ENCODE measurements at places on chromosomes 5 and 9.

DNA sequence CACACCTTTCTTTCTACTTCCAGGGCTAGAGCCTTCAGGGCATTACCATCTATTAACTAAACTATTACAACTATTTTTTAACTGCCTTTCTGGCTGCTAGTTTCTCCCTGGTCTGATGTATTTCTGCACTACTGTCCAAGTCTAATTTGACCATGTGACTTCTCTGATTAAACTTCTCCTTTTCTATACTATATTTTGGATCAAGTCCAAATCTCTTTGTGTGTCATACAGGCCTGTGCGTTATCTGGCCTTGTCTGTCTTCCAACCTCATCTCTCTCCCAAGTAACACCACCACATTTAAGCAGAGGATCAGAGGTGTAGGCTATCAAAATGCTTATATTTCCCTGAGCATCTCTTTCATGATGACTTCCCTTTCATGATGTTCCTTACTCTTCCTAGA, 47.2 kb upstream of the OR13F1 start:
- DNase-seq = no peak

DNA sequence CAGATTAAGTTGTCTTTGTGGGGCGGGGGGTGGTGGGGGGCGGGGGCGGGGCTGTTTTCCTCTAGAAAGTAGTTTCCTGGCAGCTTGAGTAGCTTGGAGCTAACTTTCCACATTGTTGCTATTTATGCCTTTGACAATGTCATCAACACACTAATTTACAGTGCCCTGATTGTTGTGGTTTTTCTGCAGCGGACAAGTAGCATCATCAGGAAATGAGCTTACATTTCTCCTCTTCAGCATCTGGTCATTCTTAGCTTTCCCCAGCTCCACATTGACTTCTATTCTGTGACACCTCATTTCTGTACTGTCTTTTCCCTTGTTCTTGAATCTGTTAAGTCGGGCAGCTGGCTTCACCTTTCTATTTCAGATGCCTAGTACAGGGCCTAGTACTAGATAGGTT, 112.3 kb upstream of the RAD23B start:
- DNase-seq = no peak

DNA sequence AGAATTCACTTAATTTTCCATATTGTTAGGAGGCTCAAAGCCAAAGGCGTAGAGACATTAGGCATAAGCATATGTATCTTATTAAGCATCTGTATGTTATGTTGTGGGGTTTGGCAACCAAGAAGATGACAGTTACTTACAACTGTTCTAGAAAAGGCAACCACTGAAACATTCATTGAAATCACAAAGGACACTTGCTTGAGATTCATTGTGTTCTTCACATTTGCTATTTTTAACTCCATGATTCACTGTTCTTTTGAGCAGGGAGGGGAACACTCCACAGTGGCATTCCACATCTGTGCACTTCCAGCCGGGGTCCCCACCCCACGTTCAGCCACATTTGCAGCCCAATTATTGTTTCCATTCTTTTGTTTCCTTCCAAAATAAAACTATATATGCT, 107.1 kb downstream of the PALM2AKAP2 start:
- no peak for DNase-seq

DNA sequence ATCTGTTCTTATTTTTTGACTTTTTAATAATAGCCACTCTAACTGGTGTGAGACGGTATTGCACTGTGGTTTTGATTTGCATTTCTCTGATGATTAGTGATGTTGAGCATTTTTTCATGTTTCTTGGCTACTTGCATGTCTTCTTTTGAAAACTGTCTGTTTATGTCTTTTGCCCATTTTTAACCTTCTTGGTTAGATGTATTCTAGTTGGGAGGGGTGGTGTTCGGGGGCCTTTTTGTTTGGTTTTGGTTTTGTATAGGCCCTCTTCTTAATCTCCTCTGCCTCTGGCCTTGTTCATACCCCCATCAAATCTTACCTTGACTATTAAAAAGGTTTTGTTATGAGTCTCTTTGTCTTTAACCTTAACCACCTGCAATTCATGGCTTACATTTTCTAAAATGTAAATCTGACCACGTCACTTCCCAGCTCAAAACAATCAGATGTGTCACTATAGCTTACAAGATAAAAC, 107.8 kb upstream of the NR4A3 start:
- DNase-seq = no peak

DNA sequence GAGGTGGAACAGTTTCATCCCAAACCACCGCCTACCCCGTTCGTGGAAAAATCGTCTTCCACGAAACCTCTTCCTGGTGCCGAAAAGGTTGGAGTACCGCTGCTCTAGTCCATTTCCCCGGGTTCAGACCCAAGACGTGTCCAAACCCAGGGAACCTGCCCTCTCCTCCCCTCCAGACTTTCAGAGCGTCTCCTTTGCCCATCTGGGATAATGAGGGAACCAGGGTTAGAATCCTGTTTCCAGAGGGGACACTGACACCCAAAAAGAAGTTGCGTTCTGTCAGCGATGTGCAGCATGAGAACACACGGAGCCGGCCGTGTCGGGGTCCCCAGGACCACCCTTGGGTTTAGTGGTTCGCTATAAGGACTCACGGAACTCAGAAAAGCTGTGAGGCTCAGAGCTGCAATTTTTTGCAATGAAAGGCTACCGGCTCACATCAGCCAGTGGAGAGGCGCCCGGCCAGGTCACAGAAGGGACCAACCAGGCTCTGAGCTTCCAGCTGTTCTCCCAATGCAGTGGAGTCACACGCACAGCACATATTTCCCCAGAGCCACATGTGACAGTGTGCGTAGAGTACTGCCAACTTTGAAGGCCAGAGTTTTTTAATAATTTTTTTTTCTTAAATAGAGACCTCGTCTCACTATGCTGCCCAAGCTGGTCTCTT, 19.4 kb downstream of the LAMC3 start:
- no peak for DNase-seq

DNA sequence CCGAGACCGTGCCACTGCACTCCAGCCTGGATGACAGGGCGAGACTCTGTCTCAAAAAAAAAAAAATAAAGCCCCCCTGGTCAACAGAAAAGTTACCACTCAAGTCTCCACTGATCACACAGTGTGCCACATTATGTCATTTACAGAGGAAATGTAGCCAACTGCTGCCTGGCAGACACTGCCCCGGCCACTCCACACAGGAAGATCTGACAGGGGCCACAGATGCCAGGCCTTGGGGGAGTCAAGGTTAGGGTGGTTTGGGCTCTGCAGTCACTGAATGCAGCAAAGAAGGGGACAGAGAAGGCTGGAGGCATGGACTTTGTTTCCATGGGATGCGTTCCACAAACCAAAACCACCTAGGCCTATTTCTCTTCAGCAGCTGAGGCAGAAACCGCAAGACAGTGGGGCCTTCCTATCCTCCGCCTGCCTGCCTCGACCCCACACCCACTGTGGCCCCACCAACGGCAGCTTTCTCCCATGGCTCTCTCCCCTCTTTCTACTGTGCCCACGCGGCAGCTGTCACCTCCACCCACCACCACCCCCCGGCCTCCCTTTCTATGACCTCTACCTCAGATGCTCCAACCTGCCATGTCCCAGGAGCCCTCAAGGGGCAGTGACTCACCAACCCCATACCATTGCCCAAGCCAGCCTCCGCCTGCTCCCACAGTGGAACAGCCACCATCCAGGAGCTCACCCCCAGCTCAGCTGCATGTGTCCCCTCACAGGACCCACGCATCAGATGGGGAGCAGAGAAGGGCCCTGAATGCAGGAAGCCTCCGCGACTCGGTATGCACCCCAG, 12.4 kb downstream of the IPPK start:
- DNase-seq = no peak

DNA sequence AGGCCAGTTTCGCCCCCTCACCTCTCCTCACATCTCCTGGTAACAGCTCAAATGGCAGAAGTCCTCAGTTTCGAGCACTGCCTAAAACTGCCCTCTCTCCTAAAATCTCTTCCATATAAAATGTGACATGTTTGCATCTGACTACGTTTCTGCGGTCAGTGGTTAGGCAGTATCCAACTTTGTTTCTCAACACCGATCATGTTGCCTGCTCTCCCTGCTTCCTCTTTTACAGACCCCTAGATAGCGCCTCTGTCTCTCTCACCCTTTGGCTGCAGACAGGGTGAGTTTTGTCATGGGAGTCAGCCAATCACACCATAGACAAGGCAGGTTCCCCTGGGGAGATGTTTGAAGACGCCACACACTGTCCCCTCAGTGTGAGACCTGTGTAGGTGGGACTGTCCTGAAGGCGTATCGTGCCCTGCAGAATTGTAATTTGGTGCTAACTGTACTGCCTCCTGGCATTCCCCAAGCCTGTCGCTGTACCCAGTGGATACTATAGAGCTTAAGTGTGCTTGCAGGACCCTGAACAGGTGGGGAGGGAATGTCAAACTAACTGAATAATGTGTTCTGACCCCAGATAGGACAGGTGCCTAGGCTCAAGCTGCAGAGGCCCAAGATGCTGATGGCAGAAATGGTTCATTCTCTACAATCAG, 1.1 kb downstream of the HEXB start:
- DNase-seq = no peak

GRCh38 chr5:73946278-73946677, 320.3 kb downstream of the ARHGEF28 start:
- DNase-seq = no peak

DNA sequence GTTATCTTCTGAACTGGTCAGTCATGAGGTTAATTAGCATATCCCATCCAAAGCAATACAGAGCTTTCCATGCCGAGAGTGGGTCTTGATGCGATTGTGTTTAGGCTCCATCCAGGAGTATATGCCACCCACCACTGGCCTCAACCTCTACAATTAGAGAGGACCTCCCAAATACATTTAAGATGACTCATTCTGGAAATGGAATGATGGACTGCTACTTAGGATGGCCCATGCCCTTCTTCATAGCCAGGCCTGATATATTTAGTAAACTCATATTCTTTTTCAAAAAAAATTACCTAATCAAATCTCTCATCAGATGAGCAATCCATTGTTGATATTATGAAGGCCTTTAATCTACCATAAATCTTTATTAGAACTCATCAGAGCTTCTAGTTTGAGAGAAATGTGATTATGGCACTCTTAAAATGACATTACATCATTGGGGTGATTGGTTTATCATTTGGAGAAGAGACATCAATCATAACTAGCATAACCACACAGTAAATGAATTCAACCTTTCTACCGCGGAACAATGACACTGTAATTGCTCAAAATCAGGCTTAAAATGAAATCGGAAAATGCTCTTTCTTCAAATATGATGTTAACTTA, 414.2 kb upstream of the WWC1 start:
- DNase-seq = no peak

GRCh38 chr9:120860083-120860482, 16.9 kb downstream of the PHF19 start:
- DNase-seq = no peak

DNA sequence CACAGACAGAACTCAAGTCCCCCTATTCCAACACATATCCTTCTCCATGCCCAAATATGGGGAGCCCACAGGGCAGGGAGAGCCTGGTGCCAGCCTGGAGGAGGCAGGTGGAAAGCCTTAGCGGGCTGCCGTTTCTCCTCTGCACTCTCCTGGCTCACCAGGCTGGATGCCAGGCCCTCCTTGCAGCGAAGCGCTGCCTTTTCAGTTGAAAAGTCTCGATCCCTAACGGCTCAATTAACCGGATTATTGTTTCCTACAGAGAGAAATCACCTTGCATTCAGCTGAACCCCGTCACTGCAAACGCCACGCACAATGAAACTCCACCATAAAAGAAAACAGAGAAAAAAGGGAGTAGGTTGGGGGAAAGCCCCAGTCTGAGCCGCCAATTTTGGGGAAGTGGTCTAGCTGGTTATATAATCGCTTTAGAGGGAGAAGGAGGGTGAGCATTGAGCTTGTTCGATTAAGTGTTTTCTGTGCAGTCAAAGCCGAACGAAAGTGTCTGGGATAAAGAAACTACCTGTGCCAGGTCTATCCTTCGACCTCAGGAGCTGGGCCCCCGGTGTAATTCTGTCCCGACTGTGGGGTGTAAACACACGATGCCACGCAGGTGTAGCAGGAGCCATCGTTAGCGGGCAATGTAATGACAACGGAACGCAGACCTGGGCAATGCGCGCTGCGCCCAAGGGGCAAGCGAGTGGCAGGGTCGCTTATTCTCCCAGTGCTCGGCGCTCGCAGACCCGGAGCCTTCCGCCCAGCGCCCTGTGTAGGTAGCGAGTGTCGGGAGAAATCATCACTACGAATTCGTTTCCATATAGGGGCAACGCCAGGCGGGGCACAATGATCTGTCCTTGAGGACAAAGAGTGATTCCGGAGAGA, 3.8 kb downstream of the BARHL1 start:
- DNase-seq = no peak

DNA sequence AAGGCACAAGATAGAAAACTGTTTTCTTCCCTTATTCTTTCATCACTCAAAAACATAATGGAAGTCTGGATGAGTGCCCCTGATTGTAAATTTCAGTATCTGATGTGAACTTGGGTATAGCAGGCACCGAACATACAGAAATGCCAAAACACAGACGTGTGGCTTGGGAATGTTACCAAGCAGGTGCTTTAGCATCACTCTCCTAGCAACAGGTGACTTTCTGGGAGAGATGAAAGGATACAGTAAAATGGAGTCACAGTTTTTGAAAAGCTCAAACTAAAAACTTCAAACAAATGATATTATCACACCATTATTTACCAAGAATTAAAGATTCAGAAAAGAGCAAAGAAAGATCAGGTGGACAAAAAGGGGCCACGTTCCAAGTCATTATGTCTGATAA, 130.2 kb downstream of the DROSHA start:
- no peak for DNase-seq

GRCh38 chr9:121837113-121837961, 185.9 kb downstream of the DAB2IP start:
- DNase-seq = no peak

GRCh38 chr5:62562867-62563266, 15.8 kb upstream of the LRRC70 start:
- no peak for DNase-seq

DNA sequence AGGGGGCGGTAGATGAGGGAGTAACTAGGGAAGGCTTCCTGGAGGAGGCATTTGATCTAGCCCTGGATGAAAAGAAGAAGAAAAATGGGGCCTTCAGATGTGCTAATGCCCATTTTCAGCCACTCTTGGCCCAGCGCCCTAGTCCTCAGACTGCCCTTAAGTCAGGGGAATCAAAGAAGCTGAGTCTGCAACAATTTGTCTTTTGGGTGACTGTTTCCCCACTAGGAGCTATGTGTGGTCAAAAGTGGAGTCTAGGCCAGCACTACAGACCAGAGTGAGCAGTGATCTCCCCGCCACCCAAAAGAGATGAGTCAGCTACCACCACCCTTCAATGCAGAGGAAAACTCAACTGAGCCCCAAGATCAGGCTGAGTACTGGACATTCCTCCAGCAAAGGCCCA, 542.1 kb downstream of the BNC2 start:
- no peak for DNase-seq

DNA sequence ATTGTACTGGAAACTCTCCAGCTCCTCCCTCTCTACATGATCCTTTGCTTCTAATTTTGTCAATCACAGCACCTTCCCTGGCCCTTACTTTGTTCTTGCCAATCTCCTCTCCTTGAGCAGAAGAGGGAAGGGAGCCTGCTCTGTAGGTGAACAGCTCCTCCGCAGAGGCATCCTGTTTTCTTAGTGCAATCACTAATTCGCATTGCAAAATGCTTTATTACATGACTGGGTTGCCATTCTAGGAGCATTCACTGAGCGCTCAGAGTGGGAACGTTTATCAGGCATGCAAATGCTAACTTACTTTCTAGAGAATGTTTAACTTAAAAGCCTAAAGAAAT, 416 bp upstream of the SNX18 start:
- no peak for DNase-seq
